SJSA1 (cell line): ENCODE measurements at places on chromosomes 12 and 14.

DNA sequence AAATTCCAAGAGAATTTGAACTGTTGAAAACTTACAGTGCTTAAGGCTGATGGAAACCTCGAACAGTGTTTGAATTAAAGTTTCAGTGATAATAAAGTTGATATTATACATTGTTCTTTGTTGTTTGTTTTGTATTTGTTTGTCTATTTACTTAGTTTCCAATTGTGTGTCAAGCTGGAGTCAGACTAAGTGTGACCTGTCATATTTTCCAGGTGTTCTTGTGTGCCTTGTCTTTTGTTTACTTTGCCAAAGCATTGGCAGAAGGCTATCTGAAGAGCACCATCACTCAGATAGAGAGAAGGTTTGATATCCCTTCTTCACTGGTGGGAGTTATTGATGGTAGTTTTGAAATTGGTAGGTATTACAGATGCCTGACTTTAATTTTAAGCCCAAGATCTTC, 6.0 kb downstream of the SLCO1C1 start:
- no peak for DNase-seq

- DNase-seq, result no peak
Observed at GRCh38 chr14:100552524-100553125, 34.6 kb downstream of the BEGAIN start.

DNA sequence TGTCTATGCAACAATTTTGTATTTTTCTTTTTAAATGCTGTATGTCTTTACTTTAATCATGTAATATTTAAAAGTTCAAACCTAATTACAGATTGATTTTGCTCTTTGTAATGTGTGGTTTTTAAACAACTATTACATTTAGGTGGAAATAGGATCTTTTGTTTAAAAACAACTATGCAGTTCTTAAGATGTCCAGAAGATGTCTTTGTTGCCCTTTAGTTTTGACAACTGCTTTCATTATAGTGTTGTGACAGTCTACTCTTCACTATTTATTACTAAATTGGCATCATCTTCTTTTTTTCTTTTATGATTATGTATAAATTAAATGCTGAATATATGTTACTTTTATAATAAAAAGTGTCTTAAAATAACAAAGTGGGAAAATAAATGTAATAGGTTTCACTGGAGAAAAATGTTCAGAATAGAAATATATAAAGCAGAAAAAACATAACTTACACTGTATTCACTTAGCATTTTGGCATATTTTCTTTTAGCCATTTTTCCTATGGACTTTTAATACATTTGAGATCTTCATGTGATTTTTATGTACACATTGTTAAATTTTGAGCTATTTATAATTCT, 27.1 kb upstream of the PCNX4 start:
- DNase-seq, result no peak

- no peak for DNase-seq
Observed at GRCh38 chr12:31896514-31897039, 62.6 kb upstream of the RESF1 start.

- peak; percentile 64 for DNase-seq
Observed at GRCh38 chr12:27383429-27384260, 51.0 kb downstream of the BMAL2 start.

DNA sequence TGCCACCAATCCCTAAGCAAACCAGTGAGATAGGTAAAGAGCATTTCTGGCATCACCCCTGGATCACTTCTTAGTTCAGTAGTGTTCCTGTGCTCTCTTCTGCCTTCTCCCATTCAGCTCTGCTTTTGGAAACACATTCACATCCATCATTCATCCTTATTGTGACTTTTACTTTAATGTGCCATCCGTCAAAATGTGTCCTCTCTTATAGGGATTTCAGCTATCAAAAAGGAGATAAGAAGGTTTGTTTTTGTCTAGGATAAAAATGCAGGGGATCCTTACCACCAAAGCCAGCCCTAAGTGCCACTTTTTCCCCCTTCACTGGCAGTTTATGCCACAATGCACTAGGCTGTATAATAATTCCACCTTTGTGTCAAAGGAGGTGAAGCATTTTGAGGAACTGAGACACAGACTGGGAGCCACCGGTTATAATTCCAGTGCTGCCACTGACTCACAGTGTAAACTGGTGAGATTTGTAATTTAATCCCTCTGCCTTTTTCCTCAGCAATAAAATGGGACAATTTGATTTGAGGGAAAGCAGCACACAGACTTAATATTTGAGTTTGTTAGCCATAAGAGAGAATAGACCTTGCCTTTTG, 158.6 kb downstream of the PAX9 start:
- no peak for DNase-seq

DNA sequence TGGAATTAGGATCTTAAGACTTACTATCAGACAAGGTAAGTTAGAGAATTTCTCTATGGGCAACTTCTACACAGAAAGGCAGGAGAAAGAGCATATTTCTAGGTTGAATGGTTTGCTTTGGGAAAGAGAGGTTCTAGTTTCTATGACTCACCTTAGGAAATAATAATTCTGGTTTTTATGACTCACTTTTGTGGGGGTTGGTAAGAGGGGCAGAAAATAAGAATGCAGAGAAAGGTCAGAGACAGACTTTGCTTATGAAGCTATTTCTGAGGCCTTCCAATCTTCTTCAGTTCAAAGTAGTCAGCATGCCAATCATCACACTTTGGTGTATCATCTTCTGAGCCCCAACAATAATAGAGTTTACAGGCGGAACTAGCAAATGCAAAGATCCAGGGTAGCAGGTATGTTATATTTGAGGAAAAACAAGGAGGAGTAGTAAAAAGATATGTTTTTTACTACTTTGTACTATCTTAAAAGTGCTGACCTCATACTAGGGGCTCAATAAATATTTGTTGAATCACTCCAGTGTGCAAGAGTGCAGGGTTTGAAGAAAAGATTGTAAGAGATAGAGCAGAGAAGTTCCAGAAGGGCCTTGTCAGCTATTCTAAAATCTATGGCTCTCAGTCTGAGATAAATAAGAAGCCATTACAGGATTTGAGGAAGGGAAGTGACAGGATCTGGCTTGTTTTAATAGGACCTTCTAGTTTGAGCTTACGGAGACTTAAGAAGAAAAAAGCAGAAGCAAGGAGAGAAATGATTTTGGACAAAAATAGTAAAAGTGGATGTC, 56.7 kb upstream of the LRFN5 start:
- no peak for DNase-seq

GRCh38 chr12:127531542-127531941, 735.4 kb upstream of the TMEM132C start:
- DNase-seq, result no peak

DNA sequence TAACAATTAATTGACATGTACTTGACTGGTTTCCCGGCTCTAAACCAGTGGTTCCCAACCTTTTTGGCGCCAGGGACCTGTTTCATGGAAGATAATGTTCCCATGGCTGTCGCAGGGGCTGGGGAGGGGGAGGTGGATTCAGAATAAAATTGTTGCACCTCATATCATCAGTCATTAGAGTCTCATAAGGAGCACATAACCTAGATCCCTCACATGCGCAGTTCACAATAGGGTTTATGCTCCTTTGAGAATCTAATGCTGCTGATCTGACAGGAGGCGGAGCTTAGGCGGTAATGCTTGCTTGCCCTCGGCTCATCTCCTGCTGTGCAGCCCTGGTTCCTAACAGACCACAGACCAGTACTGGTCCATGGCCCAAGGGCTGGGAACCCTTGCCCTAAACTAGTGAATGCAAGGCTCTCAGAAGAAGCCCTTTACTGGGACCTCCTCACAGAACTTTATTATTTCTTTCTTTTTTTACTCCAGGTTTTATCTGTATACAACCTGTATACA, 86.4 kb upstream of the SINHCAF start:
- no peak for DNase-seq

DNA sequence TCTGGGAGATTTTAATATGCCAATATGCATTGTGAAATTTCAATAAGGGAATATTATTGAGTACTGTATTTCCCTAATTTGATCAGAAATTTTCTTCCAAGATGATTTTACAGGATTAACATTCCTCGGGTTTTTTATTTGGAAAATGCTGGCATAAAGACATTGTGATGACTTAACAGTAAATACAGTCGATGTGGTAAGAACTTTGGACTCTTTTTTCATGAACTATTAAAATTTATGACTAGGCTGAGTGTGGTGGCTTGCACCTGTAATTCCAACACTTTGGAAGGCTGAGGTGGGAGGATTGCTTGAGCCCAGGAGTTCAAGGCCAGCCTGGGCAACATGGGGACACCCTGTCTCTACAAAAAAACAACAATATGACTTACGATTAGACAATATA, 197.1 kb upstream of the RASSF8 start:
- no peak for DNase-seq

GRCh38 chr12:112130441-112130998, 5.2 kb downstream of the TRAFD1 start:
- peak; percentile 58 for DNase-seq

DNA sequence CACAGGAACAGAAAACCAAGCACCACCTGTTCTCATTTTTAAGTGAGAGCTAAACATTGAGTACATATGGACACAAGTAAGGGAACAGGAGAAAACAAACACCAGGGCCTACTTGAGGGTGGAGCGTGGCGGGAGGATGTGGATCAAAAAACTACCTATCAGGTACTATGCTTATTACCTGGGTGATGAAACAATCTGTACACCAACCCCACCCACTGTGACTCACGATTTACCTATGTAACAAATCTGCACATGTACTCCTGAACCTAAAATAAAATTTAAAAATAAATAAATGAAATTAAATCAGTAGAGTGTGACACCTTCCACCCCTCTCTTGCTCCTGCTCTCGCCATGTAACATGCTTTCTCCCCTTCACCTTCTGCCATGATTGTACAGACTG, 615.5 kb downstream of the RPL10L start:
- DNase-seq, result no peak

DNA sequence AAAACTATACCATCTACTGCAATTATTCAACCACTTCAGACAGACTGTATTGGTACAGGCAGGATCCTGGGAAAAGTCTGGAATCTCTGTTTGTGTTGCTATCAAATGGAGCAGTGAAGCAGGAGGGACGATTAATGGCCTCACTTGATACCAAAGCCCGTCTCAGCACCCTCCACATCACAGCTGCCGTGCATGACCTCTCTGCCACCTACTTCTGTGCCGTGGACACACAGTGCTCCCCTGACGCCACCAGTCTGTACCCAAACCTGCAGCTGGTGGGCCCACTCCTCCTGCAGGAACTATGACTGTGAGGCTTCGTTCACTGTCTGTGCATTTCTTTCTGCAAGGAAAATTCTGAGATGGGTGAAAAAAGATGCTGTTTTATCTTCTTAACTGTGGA, 284.7 kb downstream of the DAD1 start:
- no peak for DNase-seq

DNA sequence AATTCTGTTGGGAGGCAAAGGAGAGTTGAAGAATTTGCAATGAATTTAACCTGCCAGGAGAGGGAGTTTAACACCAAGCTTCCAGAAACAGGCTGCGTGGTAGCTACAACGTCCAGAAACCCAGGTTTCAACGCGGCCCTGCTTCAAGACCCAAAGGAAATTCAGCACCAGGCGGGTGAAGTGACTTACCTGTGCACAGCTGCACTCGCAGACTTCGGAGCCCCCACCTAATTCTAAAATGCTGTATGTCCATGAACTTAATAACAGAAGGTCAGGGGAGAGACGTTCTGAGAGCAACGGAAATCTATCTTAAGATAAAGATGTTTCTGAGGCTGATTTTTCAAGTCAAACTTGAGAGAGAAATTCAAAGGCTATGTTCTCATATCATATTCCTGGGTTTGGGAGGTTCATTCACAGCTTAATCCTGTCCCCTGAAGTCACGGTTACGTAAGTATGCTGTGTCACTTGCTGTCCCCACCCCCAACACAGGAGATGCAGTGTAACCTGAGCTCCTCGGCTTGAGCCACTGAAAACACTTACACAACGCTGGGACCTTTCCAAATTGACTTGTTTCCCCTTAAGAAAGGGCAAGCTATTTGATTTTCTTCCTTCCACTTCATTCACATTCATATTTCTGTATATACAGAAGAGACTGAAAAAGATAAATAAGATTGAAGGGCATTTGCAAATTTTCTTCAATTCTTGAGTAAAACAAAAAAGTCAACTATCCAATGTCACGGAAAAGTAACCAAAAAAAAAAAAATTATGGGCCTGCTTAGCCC, 22.7 kb downstream of the CLIP1 start:
- peak; percentile 77 for DNase-seq

DNA sequence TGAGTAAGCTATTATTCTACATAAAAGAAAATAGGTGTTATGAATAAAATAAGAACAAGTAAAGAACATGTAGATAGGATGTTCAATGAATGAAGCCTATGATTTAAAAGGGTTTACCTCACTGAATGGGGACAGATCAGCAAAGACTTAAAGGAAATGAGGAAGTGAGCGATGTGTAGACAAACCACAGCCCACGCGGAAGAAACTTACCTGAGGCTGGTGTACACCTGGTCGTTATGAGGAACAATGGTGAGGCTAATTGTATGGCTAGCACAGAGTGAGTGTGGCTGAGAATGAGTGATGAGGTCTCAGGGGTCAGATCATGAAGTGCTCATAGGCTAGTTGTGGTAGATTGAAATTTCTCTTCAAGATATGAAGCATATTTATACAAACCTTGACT, 221.7 kb downstream of the ALG10B start:
- no peak for DNase-seq

DNA sequence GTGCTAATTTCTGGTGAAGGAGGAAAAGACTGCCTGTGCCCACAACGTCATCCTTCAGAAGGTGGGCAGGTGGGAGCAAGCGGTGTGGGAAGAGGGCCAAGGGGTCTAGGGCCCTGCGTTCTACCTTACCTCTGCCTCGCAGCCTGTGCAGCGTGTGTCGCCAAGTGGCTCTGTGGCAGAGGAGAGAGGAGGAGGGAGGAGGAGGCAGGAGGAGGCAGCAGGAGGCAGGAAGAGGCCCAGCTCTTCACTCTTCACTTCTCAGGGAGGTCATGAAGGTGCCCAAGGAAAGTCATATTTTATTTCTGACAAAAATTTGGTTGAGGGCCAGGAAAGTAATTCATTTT, 177.9 kb downstream of the MYRFL start:
- DNase-seq, result no peak

DNA sequence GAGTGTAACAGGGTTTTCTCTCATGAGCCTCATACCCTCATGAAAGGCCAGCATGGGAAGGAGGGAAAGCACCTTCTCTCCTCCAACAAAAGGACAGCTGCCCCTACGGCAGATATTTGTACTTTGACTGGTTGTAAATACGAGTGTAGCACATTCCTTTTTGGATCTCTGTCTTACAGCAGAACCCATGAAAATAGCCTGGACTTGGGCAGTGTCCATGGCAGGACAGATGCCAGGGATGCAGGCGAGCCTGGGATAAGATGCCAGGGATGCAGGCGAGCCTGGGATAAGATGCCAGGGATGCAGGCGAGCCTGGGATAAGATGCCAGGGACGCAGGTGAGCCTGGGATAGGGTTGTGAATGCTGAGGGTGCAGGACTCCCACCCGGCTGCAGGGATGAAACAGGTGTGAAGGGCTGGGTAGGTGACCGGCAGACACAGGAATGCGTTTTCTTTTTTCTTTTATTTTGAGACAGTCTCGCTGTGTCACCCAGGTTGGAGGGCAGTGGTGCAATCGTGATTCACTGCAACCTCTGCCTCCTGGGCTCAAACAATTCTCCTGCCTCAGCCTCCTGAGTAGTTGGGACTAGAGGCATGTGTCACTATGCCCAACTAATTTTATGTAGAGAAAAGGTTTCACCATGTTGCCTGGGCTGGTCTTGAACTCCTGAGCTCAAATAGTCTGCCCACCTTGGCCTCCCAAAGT, 120.0 kb downstream of the BEGAIN start:
- no peak for DNase-seq
